Stimulated activated naive B cell treated with anti-CD40 and anti-IgM and Interleukin-4, amounts not matched to agents 10 μg/mL and 1 μg/mL and 100 μg/mL, for 72 hours (primary cell): ENCODE measurements at places on chromosomes 7 and 10.

DNA sequence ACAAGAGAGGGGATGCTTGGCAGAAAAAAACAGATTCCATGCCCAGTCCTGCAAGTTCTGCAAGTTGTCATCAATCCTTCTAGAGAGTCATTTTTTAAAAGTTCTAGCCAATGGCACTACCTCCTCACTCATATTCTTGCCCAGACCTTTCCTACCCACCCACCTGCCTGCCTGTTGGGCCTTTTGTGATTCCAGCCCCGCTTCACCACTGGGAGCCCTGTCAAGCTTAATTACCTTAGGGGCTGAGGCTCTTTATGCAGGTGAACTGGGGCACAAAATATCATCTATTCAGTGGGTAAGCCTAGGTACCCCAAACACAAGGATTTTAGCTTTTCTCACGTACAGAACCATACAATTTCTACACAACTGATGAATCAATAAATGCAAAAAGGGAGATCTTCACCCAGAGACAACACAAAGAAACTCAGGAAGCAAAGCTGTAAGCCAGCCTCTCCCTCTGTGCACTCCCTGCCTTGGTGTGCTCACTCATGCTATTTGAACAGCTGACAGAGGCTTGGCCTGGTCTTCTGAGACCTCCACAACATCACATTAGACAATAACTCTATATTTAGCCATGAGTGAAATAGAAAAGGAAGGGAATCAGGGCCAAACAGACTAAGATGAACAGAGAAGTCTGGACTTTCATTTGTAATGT, 222.6 kb downstream of the HTR7 start:
- DNase-seq: no peak

- no peak for DNase-seq
Observed at GRCh38 chr10:93751832-93752231, 5.9 kb upstream of the LGI1 start.

DNA sequence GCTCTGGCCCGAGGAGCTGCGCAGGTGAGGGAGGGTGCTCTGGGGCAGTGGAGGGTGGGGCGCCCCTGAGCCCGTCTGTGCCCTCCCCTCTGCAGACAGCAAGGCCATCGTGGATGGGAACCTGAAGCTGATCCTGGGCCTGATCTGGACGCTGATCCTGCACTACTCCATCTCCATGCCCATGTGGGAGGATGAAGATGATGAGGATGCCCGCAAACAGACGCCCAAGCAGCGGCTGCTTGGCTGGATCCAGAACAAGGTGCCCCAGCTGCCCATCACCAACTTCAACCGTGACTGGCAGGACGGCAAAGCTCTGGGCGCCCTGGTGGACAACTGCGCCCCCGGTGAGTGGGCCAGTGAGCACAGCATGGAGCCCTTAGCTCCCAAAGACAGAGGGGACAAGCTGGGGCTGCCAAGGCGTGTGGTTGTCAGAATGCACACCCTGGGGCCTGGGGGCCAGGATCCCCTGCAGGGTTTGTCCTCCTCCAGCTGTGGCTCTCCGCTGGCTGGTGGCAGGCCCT, 5.1 kb downstream of the FLNC start:
- no peak for DNase-seq

DNA sequence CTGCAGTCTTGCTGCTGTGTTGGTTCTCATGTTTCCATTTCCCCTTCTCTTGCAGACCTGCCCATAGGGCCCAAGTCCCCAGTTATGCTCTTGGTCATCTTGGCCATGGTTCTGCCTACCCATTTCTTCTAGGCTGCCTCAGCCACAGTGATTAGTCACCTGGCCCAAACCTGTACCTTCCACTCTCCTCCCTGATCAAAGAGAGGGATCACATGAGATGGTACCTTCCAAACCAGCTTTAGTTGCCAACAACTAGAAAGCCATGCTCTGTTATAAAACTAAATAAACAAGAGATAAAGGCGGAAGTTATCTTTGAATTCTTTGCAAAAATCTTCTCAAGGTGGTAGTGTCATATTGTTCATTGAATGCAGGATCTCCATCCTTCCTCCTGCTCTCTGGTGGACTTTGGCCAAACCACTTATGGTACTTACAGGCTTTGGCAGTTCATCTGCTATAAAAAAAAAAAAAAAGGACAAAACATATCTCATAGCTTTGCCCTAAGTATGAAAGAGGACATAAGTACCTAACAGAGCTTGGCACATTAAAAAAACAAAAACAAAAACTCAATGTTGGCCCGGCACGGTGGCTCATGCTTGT, 25.8 kb downstream of the TACC2 start:
- DNase-seq: no peak

- DNase-seq: no peak
Observed at GRCh38 chr7:6558837-6559236, 7.6 kb upstream of the GRID2IP start.

- no peak for DNase-seq
Observed at GRCh38 chr10:132420981-132421846, 24.2 kb downstream of the PWWP2B start.

- no peak for DNase-seq
Observed at GRCh38 chr7:96093435-96093834, 228.5 kb downstream of the SLC25A13 start.

DNA sequence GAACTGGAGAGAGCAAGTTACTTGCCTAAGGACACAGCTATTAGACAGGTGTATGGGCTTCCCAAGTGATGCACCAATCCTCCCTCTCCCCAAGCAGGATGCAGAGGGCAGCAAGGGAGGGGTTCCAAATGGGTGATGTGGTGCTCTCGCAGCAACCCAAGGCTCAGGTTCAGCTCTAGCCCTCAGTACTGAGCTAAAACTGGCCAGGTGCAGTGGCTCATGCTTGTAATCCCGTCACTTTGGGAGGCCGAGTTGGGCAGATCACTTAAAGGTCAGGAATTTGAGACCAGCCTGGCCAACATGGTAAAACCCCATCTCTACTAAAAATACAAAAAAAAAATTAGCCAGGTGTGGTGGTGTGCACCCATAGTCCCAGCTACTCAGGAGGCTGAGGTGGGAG, 40.7 kb downstream of the GPRIN2 start:
- no peak for DNase-seq

- DNase-seq: peak; percentile 55
Observed at GRCh38 chr10:92691591-92692079, 1.9 kb downstream of the HHEX start.

- no peak for DNase-seq
Observed at GRCh38 chr10:26911811-26912461, 51.2 kb upstream of the ABI1 start.

- no peak for DNase-seq
Observed at GRCh38 chr10:113930482-113931057, 76.1 kb downstream of the NHLRC2 start.

- DNase-seq: no peak
Observed at GRCh38 chr7:140592964-140593671, 47.5 kb downstream of the DENND2A start.

- DNase-seq: no peak
Observed at GRCh38 chr7:77316219-77316978, 99.8 kb downstream of the GSAP start.
